ENCODE measurements at places on chromosomes 5 and 9.

GRCh38 chr5:137734962-137735554 lies 831 bp downstream of the KLHL3 start:
- DNase-seq, result no peak

GRCh38 chr5:69202497-69202896 lies 13.1 kb downstream of the CENPH start:
- no peak for DNase-seq

- no peak for DNase-seq
These were observed 95.1 kb downstream of the DAPK1 start for GRCh38 chr9:87592554-87593358.

DNA sequence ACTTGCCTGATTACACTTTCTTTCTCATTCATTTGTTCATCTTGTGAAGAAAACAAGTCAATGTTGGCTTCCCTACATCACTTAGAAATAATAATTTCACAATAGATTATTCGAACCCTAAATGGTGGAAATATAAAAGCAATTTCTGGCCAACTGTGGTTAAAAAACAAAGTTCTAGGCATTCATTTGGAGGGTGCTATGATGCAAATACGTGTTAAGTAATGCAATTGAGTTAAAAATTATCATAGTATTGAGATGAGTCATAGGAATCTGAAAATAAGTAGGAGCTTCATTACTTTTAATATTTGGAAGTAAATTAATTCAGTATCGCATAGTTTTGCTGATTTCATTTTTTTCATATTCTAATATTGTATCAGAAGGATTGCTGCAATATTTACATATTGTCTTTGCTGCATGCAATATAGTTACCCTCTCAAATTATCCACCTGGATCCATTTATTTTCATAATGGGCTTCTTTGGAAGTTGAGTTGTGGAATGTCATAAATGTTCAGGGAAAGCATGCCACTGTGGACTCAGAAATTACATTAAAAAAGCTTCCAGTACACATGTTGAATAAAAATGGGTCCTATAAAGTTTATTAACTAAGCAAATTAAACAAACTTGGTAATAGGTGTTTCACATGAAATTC lies 647.7 kb upstream of the WWC1 start:
- DNase-seq, result no peak

DNA sequence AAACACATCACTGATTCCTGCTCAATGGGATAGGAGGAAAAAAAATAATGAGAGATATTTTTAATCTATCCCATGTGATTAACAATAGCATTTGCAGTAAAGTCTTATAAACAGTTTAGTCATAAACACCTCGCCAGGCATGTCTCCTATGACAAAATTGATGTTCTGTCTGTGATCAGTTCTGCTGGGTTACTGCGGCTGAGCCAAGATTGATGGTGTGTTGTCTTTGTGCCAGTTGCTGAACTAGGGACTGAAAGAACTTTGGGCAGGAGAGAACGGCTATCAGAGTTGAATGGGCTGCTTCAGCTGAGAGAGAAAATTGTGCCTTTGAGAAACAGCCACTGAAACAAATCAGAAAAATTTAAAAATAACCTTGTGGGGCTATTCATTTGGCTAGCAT lies 37.3 kb upstream of the MAMDC2 start:
- DNase-seq, result no peak

DNA sequence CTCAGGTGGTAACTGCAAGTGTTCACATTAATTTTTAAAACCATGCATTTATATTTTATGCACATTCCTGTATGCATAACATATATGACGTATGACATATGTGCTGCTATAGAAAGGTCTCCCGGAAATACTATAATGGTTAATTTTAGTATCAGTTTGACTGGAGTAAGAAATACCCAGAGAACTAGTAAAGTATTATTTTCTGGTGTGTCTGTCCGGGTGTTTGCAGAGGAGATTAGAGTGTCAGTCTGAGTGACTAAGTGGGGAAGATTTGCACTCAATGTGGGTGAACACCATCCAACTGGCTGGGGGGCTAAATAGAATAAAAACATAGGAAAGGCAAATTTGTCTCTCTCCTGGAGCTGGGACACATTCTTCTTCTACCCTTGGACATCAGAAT lies 26.9 kb downstream of the UIMC1 start:
- DNase-seq, result no peak

GRCh38 chr5:72434781-72435437 lies 72.3 kb downstream of the ZNF366 start:
- no peak for DNase-seq

DNA sequence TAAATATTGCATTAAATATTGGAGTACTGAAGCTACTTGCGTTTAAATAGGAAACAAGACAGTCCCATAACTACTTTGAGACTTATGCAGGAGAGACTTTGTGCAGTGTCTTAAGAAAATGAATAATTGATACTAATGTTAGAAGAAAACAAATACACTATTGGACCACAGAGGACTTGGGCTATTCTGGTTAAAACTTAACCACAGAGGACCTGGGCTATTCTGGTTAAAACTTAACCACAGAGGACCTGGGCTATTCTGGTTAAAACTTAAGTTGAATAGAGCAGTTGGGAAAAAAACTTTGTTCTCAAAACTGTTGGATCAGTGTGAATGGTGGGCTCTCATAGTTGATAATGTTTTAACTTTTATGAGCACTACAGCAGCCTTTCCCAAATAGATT lies 141.7 kb downstream of the WDR70 start:
- no peak for DNase-seq

DNA sequence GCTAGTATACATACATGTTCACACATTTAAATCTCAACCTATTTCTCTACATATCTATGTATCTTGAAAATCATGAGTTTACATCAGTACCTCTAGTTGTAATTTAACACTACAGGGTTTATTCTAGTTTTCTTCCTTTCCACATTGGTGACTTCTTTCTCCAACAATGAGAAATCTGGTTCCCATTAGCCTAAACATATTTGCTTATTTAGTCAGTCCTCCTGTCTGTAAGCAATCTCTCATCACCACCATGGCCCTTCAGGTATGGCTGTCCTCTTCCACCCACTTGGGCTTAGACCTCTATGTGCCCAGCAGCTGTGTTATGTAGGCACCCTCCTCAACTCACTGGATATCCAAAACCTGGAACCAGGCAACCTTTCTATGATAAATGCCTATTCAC lies 8.0 kb upstream of the SPATA31D1 start:
- DNase-seq, result no peak

- no peak for DNase-seq
These were observed 275.9 kb downstream of the DMRTA1 start for GRCh38 chr9:22722492-22722891.

DNA sequence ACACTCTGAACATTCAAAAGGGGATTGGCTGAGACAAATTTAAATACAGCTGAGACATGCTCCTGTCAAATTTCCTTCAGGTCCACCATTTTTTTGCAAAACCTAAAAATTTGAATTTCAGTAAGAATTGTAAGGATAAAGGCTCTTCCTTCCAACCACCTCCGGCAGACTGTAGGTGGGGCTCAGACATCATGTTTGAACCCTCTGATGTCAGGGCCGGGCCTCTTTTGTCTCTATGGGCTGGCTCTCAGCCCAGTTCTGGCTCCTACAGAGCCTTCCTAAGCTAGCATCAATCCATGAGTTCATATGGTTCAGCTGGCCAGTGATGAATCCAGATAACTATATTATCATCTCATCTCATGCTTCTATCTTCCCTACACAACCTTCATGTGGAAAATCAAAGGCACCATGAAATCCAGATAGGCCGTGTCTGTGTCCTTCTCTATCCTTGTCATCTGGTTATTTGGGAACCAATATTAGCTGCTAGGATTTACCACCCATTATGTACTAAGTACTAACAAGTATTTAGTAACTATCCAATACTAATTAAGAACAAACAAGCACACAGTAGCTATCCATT lies 44.2 kb downstream of the NIPSNAP3B start:
- no peak for DNase-seq

- DNase-seq, result no peak
These were observed 10.8 kb downstream of the SEPTIN8 start for GRCh38 chr5:132766020-132766805.

GRCh38 chr5:164204338-164204946 lies 699.0 kb downstream of the MAT2B start:
- no peak for DNase-seq

DNA sequence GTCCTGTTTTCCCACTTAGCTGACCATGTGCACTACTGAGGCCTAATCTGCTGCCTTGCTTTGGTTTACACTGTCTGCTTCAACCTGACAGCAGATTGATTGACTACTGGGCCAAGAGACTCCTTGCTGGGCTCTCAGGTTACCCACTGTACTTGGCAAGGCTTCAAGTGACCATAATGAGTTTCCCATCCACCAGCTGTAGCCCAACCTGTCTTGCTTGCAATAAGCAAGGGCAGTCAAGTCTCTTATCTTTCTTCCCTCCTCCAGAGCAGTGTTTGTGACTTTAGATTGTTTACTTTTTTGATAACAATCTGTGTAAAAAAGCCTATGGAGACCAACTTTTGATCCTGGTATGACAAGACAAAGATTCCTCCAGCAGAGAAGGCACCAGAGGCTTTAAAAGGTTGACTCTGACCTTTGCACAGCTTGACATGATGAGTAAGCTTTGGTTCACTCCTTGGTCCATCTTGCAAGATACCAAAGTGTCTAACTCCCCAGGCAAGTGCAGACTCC lies 912.3 kb upstream of the SEMA6A start:
- DNase-seq, result no peak

- no peak for DNase-seq
These were observed 390.6 kb downstream of the DNAH5 start for GRCh38 chr5:13553896-13554295.

All from T-cell (primary cell).